ENCODE measurements at places on chromosomes 3 and 15.

- no peak for DNase-seq
Measured at GRCh38 chr15:57100136-57100539, 181.7 kb downstream of the TCF12 start.

- DNase-seq: no peak
Measured at GRCh38 chr3:186815435-186815834, 9.2 kb upstream of the RFC4 start.

- no peak for DNase-seq
Measured at GRCh38 chr3:29026286-29026685, 254.6 kb upstream of the RBMS3 start.

DNA sequence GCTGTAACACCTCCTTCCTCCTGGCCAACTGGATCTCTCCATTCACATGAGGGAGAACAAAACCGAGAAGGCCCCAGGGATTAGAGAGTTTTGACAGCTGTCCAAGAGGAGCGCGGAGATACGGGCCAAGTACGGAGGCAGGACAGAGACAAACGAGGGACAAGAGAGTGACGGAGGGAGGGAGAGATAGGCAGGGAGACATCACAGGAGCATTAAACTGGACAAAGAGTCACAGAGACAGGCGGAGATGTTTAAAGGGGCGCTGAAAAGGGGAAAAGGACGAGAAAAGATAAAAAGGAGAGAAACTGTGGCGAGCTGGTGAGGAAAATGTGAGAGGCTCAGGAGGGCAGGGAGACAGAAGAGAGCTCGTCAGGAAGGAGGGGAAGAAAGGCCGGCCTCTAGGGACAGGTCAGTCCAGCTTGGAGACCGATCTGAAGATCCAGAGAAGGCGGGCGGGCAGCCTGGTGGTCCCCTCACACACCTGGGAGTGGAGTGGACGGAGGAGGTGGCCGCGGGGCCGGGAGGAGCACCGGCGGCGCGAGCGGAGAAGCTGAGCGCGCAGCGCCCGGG, 40.5 kb upstream of the ROPN1 start:
- no peak for DNase-seq

GRCh38 chr3:15496341-15496664, 25.2 kb downstream of the COLQ start:
- no peak for DNase-seq

GRCh38 chr3:170780955-170781354, 89.0 kb downstream of the RPL22L1 start:
- DNase-seq: peak; percentile 32

DNA sequence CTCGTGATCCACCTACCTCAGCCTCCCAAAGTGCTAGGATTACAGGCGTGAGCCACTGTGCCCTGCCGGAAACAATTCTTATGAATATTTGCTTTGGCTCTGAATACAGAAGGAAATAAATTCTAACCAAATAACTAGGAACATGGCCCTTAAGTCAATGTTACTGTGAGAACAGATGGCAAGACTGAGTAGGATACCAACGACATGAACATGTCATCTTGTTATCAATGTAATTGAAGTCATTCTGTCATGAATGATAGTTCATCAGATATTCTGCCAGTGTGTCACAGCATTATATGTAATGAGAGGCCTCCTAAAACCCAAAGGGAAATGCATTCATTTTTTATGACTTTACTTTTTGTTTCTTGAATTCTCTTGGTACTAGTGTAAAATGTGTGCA, 548.8 kb downstream of the MCTP2 start:
- DNase-seq: no peak

DNA sequence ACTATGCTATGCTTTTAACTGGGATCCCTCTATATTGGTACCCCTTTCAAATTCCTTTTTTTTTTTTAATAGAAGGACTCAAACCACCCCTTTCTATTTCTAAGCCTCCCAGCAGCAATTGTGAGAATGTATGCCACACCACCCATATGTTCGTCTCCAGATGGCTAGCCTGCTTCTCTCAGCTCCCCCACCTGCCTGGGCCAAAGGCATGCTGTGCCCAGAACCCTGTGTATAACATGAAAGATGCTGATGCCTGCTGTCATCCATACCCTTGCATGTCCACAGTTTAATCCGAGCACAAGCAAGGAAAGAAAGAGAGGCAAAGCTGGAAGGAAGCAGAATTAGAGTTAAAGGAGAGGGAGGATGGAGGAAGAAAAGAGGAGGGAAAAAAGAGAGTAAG, 159.5 kb upstream of the CNTN6 start:
- no peak for DNase-seq

DNA sequence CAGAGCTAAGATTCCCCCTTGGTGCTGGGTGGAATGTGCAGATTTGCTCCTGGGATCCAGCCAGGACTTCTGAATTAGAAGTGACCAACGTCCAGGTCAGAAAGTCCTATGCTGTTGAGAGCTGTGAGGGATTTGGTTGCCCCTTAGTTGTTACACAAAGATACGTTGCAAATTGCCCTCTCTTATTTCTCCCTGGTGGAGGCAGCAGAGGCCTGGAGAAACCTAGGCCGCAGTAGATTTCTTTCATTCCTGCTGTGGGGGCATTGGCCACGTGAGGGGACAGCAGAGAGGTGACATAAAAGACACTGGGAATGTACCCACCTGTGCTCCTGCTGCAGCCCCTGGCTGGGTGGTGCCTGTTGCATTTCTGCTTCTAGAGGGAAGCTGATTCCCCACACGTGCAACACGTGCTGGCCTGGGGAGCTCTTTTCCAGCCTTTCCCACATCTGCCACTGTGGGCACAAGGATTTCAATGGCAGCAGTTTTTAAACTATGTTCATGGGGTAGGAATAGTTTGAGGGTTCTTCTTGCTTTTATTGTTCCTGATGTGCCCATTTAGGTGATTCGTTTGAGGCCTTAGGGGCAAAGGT, 65.7 kb downstream of the SYNM start:
- DNase-seq: no peak

- no peak for DNase-seq
Measured at GRCh38 chr3:65210026-65210814, 522.4 kb upstream of the ADAMTS9 start.

DNA sequence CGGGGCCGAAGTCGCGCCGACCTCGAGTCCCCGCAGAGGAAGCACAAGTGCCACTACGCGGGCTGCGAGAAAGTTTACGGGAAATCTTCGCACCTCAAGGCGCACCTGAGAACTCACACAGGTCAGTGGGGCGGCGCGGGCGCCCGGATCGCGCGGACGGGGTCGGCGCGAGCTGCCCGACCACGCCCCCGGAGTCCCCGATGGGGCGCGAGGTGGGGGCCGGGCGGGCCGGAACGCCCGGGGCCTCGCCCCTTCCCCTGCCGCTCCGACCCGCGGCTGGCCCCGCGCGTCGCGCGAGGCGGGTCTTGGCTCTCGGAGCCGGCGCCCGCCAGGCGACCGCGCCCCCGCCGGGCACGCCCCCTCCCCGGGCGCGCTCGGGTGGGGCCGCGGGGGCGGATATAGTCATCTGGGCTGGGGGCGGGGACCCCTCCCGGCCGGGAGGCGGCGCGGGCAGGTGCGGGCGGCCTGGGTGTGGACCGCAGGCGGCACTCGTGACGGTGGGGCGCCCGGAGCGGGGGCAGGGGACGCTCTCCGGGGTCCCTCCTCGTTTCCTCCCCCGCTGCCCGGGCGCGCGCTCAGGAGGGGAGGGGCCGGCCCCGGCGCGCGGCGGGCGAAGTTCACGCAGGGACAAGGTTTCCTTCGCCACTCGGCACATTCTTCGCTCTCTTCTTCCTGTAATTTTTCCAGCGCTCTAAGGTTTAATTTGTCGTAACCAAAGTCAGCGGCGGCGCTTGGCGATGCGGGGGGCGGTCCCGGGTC, 1.2 kb downstream of the KLF13 start:
- no peak for DNase-seq

DNA sequence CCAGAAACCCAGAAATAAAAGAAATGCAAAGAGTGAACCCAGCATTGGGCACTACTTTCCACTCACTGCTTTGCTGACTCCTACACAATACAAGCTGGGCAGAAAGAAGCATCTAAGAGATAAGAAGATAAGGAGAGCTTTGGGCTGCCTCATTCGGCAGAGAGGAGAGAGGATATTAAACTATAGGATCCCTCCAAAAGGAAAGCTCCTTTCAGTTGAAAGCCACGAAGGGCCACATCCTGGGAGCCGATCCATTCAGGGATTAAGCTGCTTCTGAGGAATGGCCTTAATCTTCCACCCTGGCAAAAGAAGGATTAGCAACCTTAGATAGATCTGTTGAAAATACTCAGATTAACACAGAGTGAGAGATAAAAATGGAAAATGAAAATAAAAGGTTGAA, 274.9 kb upstream of the PPP2R3A start:
- DNase-seq: no peak

- DNase-seq: peak; percentile 84
Measured at GRCh38 chr3:56467108-56467507, 1.2 kb downstream of the ERC2 start.

GRCh38 chr15:70030851-70031250, 66.9 kb downstream of the TLE3 start:
- no peak for DNase-seq

GRCh38 chr3:112635674-112636073, 5.3 kb downstream of the CCDC80 start:
- no peak for DNase-seq

- DNase-seq: no peak
Measured at GRCh38 chr3:71271596-71271995, 311.9 kb downstream of the FOXP1 start.

- no peak for DNase-seq
Measured at GRCh38 chr15:49372366-49372765, 50.7 kb upstream of the FGF7 start.

DNA sequence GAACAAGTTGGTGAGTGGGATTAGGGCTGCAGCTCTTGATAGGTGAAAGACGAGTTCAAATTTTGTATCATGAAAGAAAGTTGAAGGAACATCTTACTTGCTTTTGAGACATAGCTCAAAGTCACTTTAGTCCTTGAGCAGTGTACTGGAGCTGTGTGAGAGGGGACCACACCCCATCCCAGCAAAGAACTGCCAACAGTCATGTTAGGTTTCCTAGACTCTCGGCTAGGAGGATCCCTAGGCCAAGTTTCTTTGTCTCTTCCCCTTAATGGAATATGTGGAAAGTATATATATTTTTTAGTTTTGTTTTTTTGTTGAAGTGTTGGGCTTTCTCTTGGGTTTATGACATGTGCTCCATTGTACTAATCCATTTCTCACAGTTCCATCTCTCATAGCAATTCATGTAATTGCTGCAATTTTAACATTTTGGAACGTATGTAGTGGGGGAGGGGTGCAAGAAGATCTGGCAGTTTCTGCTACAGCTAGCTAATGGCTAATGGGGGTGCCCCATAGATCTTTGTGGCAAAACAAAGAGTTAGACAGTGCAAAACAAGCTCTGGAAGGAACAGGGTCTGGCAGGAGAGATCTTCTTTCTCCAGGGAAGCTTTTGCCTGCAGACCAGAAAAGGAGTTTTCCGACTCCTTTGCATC, 25.1 kb downstream of the TLNRD1 start:
- no peak for DNase-seq

DNA sequence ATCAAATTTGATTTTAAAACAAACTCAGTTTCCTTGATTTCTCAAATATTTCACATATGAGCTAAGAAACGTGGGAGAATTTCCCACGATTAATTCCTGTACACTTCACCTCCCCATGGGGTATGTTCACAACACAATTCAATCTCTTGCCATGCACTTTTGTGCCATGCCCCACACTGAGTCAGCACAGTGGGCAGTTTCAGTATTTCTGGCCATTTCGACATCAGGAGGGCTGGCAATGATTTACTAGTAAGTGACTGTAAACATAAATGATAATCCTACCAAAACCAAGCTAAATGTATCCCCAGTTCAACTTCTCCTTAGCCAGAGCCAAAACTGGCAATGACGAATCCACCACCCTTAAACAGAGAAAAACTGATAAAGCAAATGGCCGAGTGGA, 293.6 kb downstream of the FGF12 start:
- DNase-seq: peak; percentile 79

DNA sequence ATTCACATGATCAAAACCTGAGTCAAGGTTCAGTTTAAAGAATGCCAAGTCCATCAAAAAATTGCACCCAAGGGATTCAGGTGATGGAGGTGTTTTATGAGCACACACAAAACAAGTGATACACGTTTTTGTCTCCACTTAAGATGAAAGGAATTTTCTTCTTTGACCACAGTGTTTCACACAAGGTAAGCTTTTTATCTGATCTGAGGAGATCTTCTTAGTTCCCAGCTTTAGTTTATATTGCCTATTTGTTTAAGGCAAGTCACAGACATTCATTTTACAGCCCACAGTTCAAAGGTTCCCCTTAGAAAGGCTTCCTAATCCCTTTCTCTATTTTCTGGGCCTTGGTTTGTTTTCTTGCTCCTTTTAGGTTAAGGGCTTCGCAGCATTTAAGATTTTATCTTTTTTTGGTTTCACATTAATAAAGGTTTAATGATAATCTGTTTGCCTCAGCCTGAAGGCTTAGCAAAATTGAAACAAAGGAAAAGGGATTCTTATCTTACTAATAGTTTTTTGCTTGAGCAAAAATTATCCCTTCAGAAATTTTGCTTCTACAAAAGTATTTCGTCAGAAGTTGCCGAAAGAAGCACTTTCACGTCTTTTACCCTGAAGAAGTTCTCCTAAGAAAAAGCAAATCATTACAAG, 420.5 kb upstream of the NAALADL2 start:
- DNase-seq: no peak

GRCh38 chr3:46278816-46279672, 36.8 kb downstream of the CCR3 start:
- DNase-seq: no peak

- DNase-seq: no peak
Measured at GRCh38 chr3:114504941-114505628, 211.3 kb downstream of the TIGIT start.

DNA sequence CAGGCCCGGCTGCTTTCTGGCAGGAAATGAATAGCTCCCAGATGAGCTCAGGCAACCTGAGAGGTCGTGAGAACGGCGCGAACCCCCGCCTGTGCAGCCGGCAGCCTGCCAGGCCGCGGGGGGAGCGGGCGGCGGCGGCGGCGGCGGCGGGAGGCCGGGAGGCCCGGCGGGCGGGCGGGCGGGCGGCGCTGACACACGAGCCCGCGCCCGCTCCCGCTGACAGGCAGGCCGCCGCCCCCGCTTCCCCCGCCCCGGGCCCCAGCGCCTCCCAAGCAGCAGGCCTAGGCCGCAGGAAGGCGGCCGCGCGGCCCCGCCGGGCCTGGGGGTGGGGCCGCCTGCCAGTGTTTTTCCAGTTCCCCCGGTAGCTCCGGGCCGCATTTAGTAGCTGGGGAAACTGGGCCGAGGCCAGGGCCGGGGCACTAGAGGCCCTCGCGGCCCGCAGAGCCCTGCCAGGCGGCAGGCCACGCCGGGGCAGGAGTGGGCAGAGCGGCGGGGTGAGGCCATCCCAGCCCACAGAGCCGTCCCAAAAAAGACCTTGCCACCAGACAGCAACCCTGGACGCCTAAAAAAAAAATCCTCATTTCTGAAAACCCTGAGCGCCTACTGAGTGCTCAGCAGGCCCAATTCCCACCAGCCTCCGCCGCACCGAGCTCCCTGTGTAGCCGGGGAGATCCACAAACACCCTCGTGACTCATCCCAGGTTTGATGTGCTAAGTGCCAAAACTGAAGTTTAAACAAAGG, 5.6 kb downstream of the HES1 start:
- no peak for DNase-seq

DNA sequence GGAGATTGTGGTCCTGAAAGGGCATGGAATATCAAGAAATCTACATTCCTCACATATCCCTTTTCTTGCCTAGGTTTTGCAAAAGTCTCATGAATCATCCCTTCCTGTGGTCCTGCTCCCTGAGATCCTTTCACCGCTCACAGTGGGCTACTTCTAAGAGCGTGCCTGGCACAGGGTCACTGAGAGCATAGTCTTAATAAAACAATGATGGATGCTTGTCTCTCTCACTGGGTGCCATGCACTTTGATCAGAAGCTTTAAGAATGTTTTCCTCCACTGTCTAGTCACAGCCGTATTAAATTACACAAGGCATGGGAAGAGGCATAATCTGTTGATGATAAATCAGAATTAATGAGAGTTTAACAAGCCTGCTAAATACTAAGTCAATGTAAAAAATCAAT, 269.7 kb upstream of the ATP10A start:
- no peak for DNase-seq

All from epithelial cell of proximal tubule (primary cell).